ENCODE measurements at places on chromosomes 12 and 14.

DNA sequence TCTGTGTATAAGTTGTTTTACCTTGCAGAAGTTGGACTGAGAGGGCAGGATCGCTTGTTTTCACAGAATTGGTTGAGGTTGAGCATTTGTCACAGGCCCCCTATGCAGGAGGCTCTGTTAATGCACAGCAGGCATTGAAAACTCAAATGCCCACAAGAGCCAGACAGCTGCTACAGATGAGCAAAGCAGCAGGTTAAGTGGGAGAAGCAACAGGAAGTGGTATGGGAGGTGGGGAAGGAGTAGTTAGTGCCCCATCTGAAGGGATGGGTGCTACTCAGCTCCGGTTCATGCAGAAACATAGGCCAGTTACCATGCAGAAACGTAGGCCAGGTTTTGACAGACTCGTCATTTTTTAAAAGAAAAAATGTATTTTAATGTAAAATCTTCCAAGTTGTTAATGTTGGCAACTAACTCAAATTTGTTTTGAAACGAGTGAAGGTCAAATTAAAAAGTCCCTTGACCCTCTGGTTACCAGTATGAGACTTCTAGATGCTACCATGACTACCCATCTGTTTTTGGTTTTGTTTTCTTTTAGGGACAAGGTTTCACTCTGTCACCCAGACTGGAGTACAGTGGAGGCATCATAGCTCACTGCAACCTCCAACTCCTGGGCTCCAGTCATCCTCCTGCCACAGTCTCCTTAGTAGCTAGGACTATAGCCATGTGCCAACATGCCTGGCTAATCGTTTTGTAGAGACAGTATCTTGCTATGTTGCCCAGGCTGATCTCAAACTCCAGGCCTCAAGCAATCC, 84.7 kb upstream of the FRMD6 start:
- DNase-seq: no peak

- DNase-seq: no peak
Observed at GRCh38 chr14:86334355-86334754, 804.4 kb downstream of the FLRT2 start.

- no peak for DNase-seq
Observed at GRCh38 chr14:89457007-89457406, 40.0 kb upstream of the FOXN3 start.

- DNase-seq: no peak
Observed at GRCh38 chr14:102772781-102773570, 4.3 kb upstream of the TRAF3 start.

- no peak for DNase-seq
Observed at GRCh38 chr12:48901278-48901677, 24.0 kb downstream of the FKBP11 start.

- DNase-seq: no peak
Observed at GRCh38 chr14:84403585-84403984, 1126.4 kb upstream of the FLRT2 start.

GRCh38 chr12:30631740-30632139, 63.9 kb downstream of the IPO8 start:
- DNase-seq: no peak

DNA sequence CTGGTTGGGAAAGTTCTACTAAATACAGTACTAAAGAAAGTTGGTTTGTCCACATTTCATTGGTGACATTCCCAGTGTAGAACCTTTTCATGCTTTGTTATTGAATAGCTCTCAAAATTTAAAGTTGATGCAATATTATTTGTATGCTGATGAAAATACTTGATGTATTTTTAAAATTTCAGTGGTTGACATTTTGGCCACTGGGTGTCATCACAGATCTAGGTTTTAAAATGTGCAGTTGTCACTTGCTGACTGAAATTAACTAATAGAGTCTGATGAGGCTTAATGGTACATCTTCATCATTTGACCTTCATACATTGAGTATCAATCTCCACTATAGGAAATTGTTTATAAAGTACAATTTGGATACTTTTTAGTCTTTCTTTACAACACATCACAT, 37.1 kb downstream of the CMAS start:
- DNase-seq: no peak

DNA sequence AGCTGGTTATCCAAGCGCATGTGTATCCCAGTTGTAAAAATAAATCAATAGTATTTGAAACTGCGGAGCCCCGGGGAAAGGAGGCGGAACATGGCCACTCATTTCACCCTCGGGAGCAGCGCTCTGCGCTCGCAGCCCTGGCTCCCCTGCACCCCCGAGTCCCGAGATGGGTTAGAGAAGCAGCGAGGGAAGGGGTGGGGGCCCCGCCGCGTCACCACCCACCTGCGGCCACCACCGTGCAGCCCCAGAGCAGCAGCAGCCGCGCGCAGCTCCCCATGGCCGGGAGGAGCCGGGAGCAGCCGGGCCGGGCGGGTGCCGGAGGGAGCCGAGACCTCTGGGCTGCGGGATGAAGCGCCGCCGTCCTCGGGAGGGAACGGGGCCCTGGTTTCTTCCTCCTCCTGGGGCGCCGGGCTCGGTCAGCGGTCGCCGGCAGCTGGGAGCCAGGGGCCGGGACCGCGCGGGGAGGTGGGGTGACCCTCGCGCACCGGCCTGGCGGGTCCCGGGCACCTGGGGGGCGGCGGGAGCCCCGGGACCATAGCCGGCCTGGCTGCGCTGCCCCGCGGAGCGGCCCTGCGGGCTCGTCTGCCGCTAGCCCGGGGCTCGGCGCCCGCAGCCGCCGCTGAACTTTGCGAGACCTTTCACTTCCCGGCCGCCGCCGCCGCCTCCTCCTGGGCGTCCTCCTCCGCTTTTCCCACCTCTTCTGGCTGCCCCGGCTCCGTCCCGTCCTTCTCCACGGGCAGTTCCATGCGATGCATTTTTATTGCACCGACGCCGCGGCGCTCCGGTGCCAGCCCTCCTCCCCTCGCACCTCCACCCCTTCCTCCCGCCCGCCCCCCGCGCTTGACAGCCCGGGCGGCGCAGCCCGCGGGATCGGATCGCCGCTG, at the start of gene NTN4:
Gene NTN4 (minus strand): TSS at position 732 of the 884 bp plus-strand sequence. CDS start 455 bp downstream, at position 277.
- peak; percentile 50 for DNase-seq

DNA sequence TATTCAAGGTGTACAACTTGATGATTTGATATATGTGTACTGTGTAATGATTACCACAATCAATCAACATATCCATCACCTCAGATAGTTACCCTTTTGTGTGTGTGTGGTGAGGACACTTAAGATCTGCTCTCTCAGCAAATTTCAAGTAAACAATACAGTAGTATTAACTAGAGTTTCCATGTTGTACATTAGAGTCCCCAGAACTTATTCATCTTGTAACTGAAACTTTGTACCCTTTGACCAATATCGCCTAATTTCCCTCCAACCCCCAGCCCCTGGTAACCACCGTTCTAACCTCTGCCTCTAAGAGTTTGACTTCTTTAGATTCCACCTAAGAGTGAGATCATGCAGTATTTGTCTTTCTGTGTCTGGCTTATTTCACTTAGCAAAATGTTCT, 12.1 kb downstream of the ADCK1 start:
- no peak for DNase-seq

DNA sequence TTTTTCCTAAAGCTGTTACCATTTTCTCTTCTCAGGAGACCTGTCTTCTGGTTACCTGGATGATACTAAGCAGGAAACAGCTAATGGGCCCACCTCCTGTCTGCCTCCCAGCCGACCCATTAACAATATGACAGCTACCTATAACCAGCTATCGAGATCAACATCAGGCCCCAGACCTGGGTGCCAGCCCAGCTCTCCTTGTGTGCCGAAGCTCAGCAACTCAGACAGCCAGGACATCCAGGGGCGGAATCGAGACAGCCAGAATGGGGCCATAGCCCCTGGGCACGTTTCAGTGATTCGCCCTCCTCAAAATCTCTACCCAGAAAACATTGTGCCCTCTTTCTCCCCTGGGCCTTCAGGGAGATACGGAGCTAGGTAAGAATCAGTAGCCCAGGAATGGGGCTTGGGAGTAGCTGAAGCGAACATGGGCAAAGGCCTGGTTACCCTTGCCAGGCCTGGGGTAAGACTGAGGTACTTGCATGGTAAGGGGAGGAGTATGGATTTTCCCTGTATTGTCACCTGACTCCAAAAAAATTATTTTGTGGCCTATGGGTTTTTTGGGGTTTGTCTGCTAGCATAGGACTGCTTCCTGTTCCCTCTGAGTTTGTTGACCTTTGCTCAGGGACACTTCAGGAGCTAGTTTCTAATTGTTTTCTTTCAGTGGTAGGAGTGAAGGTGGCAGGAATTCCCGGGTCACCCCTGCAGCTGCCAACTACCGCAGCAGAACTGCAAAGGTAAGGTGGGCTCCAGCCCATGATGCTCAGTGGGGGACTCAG, 26.6 kb downstream of the TRAFD1 start:
- no peak for DNase-seq

- no peak for DNase-seq
Observed at GRCh38 chr12:2169940-2170339, 117.2 kb downstream of the CACNA1C start.

DNA sequence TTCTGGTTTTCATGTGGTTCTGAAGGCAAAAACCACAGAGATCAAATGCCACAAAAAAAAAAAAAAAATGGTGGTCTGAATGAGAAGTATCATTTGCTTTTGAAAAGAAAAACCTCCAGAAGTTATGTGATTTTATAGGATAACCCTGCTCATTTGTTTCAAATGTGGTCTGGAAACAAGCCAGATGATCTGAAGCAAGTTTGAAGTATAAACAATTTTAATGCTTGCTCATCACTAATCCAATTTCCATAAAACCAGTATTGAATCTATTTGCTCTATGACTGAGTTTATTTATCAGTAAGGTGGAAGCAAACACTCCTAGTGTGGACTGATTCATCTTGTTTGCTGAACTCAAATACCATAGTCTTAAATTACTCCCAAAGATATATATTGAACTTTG, 407.3 kb upstream of the FLRT2 start:
- DNase-seq: no peak

DNA sequence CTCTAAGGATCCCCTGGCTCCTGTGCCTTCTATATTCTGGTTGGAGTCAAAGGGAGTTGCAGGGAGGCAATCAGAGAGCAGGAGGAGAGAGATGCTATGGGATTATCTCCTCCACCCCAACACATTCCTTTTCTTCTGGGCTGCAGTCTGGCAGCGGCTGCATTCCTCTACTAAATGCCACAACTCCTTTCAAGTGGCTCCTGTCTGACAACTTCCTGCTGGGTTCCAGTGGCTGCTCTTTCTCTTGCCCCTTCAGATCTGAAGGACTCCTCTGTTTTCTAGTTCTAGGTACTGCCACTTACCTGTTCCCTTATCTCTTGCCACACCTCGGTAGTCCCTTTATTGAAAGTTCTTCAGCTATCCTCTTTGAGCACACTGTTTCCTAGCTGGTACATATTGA, 425.0 kb downstream of the SNAPC1 start:
- DNase-seq: no peak

GRCh38 chr12:57224973-57225679, 4.4 kb upstream of the SHMT2 start:
- DNase-seq: no peak

DNA sequence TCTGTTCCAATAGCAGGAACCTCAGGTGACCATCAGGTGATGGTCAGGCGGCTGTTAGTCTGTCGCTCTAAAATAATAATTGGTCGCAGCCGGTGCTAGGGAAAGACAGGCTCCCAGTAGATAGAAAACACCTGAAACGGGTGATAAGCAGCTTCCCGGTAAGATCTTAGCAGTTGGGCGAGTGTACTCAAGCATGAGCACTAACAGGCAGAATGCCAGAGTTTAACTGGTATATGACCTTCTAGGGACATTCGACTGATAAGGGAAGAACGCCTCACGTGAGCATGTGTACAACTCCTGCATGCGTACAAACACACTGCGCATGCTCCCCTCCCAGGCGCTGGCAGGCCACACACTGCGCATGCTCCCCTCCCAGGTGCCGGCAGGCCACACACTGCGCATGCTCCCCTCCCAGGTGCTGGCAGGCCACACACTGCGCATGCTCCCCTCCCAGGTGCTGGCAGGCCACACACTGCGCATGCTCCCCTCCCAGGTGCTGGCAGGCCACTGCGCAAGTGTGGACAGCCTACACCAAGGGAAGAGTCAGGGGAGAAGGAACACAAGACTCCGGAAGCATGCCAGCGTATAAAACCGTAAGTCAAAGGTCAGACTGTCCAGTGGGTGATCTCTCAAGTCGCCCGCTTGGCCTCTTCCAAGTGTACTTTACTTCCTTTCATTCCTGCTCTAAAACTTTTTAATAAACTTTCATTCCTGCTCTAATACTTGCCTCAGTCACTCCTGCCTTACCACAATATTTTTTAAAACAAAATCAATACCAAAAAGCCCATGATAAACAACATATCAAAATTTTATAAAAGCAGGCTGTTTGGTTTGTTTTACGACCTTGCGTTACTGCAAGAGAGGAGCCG, 24.5 kb downstream of the GPRC5D start:
- DNase-seq: peak; percentile 80

GRCh38 chr12:288687-289086, 26.1 kb upstream of the SLC6A13 start:
- no peak for DNase-seq

GRCh38 chr12:46351886-46352650, 20.5 kb downstream of the SLC38A2 start:
- no peak for DNase-seq

DNA sequence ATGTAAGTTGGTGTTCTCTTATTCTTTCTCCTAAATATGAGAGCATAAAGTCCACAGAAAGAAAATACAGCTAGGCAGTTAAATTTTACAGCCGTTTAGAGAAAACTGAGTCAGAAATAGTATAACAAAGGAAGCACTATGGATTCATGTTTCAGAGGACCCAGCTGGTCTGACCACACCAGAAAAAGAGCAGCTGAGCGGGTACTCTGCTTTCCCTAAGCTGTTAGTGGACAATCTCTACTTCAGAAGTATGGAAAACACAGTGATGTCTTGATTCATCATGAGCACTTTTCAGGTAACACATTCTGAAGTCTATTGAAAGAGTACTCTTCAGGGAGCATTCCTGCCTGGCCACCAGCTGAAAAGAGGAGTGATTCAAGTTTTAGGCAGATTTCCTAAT, 12.4 kb downstream of the PPM1H start:
- DNase-seq: no peak

DNA sequence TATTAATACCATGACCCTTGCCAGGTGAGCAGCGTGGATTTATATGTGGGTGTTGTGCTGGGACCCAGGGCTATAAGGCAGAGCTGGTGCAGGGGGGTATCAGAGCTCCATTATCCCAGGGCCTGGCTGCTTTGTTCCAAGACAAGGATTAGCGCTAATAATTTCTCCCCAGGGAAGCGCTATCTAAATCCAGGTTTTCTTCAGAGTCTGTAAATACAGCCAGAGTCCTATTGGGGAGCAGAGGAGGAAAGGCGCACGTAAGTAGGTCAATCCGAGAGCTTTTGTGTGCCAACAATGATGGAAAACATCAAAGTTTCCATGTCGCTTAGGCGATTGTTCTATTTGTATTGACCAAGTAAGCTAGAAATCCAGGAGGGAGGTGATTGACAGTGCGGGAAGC, 1009.7 kb downstream of the VRK1 start:
- DNase-seq: no peak

DNA sequence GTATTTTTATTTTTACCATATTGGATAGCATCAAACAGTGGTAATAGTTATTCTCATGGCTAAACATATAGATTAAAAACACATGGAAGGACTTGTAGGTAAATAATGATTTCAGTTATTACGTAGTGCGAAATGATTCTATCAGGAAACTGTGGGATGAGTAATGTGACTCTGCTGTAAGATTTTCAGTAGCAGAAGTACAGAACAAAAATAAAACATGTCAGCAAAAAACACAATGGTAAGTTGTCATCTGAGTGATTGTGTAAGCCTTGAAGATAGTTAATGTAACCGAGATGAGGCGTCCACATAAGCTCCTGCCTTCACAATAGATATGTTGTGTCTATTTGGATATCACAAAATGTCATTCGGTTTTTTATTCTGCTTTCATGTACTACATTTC, 99.8 kb downstream of the BORCS5 start:
- no peak for DNase-seq

- no peak for DNase-seq
Observed at GRCh38 chr14:67815573-67816225, 691 bp downstream of the ZFYVE26 start.
